Activated CD4-positive, CD25-positive, alpha-beta regulatory T cell (primary cell): ENCODE measurements at places on chromosomes 6 and 20.

GRCh38 chr20:46174469-46175126, 56.5 kb downstream of the CD40 start:
- peak; percentile 51 for DNase-seq

DNA sequence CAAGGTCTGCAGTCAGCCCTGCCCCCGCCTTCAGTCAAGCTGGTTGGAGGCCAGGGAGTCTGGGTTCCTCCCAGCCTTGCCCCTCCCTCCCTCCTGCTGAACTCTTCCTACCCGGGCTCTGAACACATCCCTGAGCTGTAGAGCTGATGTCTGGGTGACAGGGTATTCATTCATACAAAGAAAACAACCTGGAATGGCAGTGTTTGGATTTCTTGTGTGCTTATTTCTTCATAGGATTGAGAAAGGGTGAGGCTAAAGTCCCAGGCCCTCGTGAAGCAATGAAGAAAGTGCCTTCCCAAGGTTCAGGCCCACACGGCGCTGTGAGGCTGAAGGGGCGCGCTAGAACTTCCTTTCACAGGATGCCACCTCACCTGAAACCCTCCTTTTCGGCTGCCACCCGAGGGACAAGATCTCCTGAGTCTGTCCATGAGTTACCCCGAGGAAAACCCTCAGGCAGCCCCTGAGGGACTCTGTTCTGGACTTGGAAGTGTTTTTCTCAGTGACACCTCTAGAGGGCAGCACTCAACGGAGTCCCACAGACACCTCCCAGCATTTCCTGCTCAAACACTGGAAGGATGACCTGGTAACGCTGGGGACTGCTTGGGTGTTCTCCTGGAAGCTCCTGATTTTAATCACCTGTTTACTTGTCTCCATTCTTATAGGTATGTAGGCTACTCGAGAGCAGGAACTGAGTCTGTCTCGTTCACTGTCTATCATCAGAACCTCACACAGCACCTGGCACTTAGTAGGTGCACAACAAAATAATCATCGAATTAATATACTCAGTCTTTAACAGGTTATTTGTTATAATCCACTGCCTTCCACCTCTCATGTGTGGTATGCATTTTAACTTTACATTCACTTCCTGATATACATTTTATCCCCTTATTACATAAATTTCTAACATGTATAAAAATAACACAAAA, 11.8 kb upstream of the GSTA1 start:
- DNase-seq: no peak

- DNase-seq: no peak
Observed at GRCh38 chr6:26474439-26474881, 16.7 kb downstream of the BTN2A1 start.

DNA sequence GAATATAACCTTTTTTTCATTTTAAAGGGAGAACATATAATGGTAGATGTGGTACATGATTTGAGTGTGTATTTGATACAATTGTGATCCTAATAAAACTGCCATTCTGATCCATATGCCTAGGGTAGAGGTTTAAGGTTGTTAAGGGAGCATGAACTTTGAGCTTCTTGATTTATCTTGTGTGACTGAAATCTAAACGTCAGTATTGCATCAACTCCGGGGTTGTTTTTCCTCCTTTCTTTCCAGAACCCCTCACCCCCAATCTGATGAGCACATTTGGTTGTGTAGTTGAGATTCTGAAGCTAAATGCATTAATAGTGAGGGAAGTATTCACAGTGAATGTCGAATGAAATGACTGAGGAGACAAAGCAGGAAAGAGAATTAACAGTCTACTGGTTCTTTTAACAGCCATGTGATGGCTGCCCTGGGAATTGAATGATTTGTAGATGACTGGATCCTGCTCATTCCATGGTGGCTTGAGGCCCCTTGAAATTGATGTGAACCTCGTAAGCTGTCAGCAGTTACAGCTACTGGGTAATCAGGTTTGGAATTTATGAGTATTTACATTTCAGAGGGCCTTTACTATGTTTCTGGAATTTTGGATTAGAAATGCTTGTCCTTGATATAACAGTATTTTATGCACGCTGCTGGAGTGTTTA, 44.8 kb downstream of the FARS2 start:
- no peak for DNase-seq

DNA sequence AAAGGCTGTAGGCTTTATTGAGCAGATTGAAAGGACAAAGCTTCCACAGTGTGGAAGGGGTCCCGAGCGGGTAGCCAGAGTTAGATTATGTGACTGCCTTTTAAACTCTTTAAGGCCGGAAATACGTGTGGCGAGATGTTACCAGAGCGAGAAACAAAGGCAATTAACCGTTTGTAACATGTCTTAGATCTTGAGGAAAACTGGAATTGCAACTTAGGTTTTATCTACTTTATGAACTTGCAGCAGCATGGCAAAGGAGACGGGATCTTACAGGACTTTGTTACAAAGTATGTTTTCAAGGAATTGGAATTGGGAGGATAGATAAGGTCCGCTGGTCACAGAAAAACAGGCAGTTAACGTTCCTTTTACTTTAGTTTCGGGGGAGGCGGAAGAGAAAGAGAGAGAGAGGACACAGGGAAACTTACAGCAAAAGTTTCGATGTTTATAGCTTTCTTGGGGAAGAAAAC, 594.7 kb upstream of the ADGRB3 start:
- DNase-seq: no peak

DNA sequence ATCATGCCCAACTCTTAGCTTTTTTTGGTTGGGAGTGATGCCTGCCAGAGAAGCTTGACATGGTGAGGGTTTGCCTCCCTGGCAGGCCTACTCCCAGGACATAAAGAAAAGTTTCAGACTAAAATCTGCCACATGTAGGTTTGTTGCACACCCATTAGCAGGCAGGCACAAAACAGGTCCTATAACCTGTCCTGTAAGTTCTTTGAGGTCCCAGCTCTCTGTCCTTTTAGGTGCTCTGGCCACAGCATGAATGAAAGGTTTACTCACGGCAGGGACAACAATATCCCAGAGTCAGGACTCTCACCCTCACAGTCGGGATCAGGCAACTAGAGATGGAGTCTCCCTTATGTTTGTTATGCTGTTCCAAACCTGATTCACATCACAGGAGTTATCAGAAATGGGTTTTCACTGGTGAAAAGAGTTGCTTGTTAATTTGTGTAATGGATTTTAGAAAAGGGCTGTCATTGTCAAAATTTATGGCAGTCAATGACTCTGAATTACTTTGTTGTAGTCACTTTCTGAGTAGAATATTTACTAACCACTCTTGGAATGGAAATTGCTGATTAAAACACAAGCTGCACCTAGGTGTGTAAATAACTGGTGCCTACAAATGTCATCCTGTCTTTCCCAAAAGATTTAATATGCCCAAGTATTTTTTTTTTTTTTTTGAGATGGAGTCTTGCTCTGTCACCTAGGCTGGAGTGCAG, 5.8 kb upstream of the SRPK1 start:
- no peak for DNase-seq

DNA sequence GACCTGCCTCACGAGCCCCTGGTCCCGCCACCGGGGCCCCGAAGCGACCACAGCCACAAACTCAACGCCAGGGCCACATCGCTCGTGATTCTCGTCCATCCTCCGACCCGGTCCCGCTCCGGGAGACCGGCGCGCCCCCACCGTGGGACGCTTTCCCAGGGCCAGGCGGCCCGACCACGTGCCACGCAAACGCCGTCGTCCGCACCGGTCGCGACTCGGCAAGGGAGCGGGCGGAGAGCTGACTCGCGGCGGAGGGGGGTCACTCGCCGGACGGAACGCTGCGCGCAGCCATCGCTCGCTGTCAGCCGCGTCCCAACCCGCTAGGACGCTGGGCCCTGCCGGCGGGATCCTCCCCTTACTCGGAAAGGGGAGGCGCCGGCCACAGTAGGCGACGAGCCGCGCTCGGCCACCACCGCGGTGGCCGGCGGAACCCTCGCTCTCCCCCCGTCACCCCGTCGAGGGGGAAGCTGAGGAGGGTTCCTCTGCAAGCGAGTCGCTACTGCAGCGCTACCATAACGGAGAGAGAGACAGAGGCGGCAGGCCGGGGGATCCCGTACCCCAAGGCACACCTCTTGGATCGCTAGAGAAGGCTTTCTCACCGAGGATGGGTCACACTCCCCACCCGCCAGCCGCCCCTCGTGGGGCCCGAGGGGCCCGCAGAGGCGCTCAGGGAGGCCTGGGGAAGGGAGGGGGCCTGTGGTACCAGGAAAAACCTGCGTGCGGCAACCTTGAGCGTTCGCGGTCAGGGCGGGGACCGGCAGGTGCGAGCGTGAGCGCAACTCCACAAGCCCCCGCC, 511.8 kb upstream of the ZNF337 start:
- DNase-seq: no peak

GRCh38 chr20:13353261-13353945, 132.3 kb downstream of the ISM1 start:
- no peak for DNase-seq

DNA sequence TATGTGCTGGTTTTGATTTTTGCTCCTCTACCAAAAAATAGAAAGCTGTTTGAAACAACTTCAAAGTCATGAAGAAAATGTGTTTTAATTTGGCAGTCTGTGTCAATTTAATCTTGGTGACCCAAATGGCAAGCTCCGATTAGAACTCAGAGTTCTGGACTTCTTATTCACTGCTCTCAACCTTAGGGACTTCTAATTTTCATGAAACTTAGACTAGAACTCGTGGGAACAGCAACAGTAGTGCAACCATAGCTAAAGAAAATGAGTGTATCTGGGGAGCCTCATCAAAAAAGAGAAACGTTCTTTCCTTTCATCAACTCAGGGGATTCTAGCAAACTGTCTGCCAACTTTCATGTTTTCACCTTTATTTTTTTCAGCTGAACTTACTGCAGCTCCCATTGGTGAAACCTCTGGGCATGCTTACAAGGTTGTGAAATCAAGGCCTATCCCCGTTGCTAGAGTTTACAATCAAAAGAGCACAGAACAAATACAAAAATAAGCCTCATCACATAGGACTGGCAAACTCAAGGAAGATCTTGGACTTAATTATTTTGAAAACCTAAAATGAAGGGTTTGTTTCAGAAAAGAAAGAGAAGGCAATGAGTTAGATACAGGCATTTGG, 114.0 kb upstream of the HSF2 start:
- DNase-seq: no peak

- no peak for DNase-seq
Observed at GRCh38 chr6:83092756-83093399, 25.4 kb downstream of the DOP1A start.

DNA sequence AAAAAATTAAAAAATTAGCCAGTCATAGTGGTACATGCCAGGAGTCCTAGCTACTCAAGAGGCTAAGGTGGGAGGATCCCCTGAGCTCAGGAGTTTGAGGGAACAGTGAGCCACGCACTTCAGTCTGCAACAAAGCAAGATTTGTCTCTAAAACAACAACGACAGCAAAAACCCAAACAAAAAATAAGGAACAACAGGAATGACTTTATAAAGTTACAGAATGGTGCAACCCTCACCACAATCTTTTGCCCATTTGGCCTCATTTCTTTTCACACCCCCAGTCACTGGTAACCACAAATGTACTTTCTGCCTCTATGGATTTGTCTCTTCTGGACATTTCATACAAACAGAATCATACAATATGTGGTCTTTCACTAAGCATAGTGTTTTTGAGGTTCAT, 16.7 kb upstream of the ZFAND3 start:
- no peak for DNase-seq

DNA sequence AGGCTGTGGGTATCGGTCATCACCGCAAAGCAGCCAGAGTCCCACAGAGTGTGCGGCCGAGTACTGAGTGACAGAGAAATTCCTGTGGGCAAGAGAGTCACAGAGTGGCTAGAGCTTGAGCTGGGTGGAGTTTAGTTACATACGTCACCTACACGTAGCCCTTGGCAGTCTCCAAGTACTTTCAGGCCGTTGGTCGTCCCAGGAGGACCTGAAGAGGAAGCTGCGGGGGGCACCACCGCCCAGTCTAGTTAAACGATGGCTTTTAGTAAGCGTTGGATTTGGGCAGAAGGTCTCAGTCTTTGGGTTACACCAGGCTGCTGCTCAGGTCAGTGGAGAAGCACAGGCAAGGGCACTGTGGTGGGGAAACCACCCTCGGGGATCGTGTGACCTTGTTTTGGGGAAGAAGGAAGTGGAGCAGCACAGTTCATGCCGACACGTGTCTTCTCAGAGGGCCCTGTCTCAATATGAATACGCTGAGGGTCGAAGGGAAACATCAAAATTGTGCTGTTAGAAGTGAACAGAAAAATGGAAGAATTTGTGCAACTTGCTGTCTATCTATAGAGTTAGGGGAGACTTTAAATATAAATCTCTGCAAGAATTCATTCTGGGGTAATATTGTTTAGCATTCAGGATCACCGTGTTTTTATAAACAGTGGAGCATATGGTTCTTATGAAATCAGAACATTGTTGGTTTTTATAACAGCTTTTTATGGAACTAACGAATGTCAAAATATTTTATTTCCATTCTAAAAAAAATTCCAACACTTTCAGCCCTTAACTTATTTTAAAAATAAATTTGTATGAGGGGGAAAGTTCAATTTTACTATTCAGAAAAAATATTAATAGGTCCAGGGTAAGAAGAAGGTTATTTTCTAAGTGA, 28.6 kb downstream of the KIF25 start:
- DNase-seq: no peak

DNA sequence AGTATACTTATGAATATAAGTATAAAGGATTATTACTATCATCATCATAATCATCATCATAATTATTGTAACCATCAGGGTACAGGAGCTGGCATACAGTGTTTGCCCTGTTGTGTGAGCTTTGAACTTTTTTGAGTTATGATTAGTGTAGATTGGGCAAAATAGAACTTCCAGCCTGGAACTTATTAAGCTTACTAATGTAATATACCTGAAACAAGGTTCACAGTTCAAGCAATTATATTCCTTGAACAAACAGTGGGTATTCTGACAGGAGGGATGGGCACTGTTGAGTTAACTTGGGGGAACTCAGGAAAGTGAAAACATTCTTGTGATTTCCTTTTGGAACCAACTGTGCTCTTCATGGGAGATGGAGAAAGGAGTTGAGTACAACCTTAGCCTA, 680.0 kb downstream of the DOK5 start:
- no peak for DNase-seq

DNA sequence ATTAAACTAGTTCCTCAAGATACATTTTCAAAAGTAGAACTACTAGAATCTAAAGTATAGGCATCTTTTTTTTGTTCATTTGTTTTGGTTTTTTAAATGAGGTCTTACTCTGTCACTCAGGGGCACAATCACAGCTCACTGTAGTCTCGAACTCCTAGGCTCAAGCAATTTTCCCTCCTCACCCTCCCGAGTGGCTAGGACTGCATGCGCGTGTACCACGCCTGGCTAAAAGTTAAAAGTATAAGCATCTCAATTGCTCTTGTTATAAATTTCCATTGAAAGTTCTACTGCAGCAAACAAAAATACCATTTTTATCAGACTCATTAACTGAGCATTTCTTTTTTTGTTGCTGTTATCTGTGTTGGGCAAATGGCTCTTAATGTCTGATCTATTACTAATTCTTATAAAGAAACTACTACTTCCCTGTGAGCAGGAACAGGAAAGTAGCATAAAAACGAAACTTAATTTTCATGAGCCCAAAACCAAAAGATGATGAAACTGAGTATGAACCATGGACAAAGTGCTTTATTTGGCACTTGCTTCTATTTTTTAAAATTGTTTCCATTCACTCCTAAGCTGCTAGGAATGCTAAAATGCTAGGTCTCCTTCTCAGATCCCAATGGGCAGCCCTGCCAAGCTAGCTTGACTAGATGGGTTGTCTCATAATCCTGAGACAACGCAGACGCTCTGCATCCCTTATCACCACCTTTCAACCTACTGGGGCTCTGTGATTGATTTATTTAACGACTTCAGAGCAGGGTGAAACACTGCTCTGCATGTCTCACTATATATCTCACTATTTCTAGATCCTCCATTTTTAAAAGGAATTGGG, 36.9 kb downstream of the TRPC4AP start:
- DNase-seq: no peak
